Renal pelvis (tissue), 12 donors: ENCODE measurements at places on chromosomes 7 and 10. TPM values are rescaled to one million over a fixed set of nuclear protein-coding genes. Genes with fewer than 3 reads are reported as not detected.

- DNase-seq = peak; percentile 9
Observed at GRCh38 chr10:91493313-91493712, 83.2 kb downstream of the HECTD2 start.

DNA sequence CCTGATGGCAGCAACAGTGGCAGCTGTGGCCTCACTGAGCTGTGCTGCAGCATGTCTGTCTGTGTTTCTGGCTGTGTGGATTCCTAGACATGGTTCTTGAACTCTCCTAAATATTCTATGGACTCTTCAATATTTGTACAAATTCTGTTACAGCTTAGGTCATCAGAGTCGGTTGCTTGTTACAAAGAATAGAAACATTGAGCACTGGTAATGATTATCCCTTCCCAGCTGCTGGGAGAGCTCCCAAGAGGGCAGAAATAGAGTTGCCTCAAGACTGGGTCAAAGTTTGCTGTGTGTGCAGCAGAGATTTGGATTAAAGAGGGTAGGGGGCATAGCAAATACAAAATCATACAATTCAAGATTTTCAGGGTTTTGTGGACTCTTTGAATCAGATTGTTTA, 337.1 kb upstream of the AKR1E2 start:
- no peak for DNase-seq

DNA sequence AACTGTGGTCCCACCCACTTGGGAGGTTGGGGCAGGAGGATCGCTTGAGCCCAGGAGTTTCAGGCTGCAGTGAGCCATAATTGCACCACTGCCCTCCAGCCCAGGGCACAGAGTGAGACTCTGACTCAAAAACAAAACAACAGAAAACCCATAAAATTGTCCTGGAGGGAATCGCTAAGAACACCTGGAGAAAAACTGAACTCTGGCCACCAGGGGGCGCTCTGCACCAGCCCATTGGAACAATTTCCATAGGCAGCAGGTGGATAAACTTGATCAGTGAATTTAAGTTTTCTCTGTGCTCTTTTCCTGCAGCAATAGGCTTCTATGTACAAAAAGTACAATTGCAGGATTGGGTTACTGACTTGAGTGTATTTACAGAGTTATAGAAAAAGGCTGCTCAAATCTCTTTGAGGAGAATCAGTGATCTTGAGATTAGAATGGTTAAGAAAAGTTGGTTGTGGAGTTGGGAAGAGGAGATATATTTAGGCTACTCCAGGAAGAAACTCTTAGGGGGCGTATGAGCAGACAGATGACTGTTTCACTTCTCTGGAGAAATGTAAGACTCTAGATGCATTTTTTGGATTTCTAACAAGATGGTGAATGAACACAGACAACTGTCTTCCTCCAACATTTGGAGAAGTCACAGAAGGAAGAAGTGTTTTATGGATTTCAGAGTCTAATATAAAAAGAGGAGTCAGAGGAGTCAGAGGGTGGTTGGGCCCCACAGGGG, 274.9 kb upstream of the GALNT17 start:
- peak; percentile 69 for DNase-seq

- DNase-seq = no peak
Observed at GRCh38 chr7:15821484-15822427, 135.3 kb upstream of the MEOX2 start.

DNA sequence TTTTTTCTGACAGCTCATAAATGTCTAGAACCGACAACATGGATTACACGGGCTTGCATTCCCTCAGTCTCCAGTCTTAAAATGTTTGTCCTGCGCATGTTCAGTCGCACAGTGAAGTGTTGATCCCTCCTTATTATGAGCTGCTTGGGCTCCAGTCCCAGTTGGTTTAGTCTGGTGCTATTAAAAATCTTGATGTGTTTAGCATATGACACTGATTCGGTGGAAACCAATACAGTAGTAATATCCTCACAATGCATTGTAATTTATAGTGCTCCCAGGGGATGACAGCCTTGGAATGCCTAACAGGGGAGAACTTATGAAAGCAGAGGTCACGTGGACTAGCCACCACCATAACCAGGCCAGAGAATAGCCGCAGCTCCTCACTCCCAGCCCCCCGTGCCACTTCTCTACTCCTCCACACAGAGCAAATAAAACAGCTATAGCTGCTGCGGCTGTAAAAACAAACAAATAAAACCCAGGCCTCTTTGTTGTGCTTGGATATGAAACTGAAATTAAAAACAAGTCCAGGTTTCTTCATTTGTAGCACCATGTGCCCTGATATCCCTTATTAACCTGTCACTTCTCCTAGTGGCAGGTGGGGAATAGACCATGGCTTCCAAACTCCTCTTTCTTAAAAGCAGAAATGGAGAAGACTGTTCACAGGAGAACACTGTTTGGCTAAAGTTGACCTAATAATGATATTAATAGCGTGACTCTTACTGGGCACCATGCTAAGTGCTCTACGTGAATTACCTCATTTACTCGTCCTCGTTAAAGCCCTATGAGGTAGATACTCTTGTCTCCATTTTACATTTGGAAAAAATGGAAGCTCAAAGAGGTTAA, 7.7 kb downstream of the DPCD start:
- DNase-seq = peak; percentile 22

GRCh38 chr10:86673827-86674581, 5.7 kb downstream of the LDB3 start:
- DNase-seq = no peak

DNA sequence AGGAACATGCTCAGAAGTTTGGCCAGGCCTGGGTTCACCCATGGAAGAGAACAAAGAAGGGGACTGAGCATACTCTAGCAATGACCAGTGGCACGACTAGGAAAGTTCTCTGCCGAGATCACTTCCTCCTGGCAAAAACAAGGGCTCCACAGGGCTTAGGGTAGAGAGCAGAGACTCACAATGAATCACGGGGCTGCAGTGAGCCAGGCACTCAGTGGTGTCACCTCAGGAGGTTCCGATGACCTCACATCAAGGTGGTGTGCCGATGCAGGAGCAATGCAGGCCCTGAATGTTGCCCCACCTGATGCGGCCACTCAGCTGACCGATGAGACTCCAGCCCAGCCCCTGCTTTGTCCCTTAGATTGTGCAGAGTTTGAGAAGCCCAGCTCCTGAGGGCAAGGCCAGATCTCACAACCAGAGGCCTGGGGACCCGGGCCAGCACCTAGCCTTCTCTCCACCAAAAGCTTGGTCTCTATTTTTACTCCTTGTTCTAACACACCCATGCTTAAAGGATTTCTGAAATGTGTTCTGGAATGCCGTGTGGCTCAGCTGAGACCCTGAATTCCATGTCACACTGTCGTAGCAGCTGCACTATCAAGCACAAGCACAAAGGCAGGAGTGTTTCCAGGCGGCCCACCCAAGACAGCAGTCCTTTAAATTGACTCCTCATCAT, 60.9 kb downstream of the COBL start:
- no peak for DNase-seq

- no peak for DNase-seq
Observed at GRCh38 chr10:98832738-98833137, 386.0 kb upstream of the HPS1 start.

- no peak for DNase-seq
Observed at GRCh38 chr10:9823268-9823930, 1194.3 kb upstream of the CELF2 start.

The SPRN gene
- 4.6 TPM for polyA plus RNA-seq

The PKD2L1 gene
- polyA plus RNA-seq = 0.47 TPM

The MUC3A gene
- polyA plus RNA-seq = 0.97 TPM

The OGDHL gene
- polyA plus RNA-seq = 48.1 TPM

The PHKG1 gene
- polyA plus RNA-seq = 1.0 TPM

The NOBOX gene
- not detected for polyA plus RNA-seq

The AS3MT gene
- 23.1 TPM for polyA plus RNA-seq

The TFPI2 gene
- 12.1 TPM for polyA plus RNA-seq
